ENCODE measurements at places on chromosomes 1 and 21.

DNA sequence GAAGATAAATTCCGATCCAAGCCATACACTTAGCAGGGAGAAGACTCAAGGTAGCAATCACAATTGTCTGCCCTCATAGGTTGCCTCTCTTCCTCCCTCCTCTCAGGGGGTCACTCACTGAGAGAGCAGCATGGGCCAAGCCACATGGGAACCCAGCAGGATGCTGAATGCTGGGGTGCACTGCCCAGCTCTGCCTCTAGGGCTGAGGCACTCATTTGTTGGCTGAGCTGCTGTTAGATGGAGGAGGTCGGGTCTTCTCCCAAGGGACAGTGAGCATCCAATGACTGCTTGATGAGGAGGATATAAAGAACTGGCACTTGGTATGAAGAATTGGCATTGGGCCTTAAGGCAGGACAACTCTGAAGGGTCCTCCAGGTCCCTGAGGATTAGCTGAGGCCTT is 418.8 kb downstream of the SIPA1L2 start:
- DNase-seq: peak; percentile 29

- no peak for DNase-seq
These were observed 289.6 kb upstream of the DAB1 start for GRCh38 chr1:57713501-57713900.

DNA sequence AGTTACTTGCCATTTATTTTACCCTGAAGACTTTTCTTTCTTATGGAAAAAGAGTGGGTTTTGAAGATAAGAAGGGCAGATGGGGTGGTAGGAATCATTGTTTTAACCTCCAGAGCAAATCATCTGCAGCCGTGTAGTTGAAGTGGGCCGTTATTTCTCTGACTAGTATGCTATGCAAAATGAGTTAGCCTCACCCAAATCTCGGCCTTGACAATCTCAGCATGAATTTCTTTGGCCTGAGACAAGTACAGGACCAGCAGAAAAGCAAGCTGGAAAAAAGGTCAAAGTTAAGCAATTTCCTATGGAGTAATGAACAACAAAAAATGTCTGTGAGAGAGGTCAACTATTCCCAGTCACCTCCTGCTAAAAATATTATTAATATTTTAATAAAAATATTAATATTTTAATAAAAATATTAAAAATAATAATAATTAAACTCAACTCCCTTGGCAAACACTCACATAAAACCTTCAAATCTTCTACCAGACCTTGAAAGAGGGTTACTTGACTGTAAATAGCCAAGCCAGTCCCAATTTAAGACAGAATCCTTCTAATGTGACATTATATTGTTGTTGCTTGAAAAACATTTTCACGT is 6.8 kb upstream of the TEKT2 start:
- no peak for DNase-seq

- no peak for DNase-seq
These were observed at the start of gene B3GALNT2 for GRCh38 chr1:235504122-235504493. Gene B3GALNT2, minus strand, starts transcription at chr1:235504452. Its CDS starts 200 bp downstream, at chr1:235504252.

GRCh38 chr1:192632188-192632587 is 3.8 kb upstream of the RGS13 start:
- no peak for DNase-seq

DNA sequence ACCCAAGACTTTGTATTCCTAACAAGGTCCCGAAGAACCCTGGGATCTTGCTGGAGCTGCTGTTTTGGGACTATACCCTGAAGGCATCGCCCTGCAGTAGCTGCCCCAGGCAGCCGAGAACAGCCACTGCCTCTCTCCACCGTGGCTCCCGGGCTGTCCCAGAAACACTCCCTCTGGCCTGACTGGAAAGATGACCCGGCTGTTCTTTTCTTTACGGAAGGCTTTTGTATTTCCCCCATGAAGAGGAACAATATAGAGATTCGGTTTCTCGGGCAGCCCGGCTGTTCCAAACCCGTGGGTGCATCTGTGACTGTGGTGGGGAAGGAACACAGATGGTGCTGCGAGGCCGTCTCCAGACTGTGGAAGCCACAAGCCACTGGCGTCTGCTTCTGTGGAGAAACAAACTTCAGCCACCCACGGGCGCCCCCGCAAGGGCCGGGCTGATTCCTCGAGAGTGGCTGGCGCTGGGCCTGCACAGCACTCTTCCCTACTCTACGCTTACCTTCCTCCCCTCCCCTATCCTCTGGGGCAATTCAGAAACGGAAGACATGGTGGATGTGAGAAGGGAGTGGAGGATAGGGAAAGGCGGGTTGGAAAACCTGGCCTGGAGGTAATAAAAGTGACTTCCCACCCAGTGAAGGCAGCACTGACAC is 33.7 kb upstream of the VASH2 start:
- peak; percentile 75 for DNase-seq

DNA sequence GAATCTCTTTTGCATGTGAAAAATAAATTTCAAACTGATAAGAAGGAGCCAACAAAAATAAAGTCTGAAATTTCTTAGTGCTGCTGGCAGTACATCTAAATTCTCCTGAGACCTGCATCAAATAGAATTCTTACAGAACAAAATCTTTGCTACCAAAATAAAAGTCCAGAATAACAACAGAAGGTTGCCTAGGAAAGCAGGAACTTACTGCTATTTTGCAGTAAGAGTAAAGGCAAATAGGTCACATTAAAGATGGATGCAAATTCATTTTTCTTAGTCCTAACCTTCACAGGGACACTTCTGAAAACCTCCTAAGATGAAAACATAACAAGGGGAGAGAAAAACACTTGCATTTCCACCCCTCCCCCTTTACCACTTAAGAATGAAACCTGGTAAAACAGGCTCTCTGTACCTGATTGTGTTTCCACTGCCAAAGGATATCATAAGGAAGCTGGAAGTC is 59.0 kb downstream of the RUSC1 start:
- DNase-seq: no peak

DNA sequence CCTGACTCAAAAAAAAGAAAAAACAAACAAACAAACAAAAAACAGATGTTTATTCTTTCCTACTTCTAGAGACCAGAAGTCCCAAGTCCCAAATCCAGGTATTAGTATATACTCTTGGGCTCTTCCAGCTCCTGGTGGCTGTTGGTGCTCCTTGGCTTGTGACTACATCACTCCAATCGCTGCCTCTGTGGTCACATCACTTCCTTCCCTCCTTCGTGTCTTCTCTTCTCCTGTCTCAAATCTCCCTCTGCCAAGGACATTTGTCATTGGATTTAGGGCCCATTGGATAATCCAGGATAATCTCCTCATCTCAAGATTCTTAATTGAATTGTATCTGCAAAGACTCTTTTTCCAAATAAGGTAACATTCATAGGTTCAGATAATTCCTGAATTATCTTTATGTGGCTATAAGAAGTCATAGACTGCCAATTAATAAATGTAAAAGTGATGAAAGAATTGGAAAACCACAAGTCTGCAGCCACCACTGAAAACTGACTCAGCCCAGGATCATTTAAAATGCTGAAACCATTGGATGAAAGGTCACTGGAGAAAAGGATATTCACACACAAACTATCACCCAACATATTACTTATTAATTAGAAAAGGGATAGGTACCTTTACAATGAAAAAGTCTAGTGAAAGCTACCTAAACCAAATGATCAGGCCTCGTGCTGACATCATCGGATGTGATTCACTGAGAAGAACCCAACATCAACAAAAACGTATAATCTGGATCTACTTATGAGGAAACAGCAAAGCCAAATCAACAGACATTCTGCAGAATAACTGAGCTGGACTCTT is 67.1 kb downstream of the ZNF281 start:
- peak; percentile 41 for DNase-seq

DNA sequence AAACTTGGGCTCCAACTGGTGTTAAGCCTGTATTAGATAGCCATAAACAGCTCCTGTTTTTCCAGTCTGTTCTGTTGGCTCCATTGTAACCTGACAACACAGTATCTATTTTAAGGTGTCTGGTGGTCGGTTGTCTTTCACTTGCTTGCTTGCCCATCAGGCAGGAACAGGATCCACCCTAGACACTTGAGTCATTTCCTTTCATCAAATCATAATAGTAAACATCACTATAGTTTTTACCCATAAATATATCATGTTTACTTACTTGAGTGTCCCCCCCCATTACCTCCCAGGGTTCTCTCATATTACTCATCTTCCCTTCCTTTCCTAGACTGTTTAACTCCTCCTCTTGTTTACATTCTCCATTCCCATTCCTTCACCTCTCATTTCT is 2.9 kb downstream of the DDI2 start:
- peak; percentile 68 for DNase-seq

DNA sequence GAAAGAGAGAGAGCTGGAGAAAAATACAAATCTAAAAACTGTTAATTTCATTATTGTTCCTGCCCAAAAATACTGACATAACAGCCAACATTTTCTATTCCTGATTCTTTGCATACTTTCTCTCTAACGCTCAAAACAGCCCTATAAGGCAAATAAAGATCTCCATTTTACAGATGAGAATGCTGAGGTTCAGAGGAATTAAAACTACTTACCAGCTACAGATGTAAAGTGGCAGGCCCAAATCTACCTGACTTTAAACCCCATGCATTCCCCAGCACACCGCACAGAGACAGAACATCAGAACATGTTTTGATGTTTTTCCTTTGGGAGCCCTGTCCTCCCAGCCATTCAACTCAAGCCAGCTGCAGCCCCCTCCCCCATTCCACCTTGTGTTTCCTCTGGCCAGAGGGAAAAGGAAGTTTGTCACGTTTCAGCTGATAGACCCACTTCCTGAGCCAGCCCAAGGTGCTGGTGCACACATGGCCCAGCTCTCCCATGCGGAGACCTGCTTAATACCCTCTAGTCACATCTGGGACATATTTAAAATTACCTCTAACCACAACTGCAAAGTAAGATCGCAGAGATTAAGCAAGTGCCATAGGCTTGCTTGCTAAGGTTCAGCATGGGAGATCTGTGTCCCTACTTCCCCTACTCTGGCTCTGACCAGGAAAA is 133.1 kb upstream of the NFIA start:
- peak; percentile 16 for DNase-seq

DNA sequence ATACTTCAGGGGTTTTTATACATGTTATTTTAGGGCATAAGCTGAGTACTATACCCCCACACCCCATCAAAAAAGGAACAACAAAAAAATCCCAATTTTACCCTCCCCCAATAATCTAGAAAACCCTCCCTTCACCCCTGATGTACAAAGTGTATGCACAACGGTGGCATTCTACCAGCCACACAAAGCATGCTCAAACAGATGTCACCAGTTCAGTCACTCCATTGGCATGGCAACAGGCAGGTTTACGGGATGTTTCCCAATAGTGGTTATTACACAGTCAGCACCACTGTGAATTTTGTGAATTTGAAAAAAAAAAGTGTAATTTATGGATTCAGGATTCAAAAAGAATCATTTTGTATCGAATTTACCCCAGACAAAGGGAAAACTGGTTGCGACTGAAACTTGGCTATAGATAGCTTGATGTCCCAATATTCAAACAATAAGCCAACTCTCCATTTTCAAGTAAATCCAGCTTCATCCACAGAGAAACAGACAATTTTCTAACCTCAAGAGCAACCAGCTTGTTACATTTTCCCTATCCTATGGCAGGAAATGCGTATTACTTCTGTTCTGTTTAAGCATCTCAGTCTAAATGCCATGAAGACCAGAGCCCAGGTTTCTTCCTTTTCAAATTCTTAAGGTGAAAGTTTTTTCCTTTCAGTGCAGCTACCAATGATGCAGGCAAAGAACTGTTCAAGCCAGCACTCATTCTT is 34.0 kb upstream of the SLC45A3 start:
- no peak for DNase-seq

DNA sequence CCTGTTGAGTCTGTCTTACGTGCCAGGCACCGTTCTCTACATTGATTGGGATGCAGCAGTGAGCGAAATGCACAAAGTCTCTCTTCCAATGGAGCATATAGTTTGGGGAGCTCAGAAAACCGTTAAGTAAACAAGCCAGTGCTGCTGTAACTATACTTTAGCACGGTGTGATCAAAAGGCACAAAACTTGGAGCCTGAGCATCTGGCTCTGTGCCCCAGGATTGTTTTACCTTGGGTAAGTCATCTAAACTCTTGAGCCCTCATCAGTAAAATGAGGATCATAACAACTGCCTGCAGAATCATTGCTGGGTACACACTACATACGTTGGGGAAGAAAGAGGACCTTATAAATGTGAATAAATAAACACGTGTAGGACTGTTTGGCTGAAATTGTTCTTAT is 1.8 kb downstream of the HHIPL2 start:
- DNase-seq: no peak

- DNase-seq: no peak
These were observed 35.1 kb downstream of the EDN2 start for GRCh38 chr1:41449326-41449921.

GRCh38 chr1:6785728-6786505 is 663 bp downstream of the CAMTA1 start:
- peak; percentile 40 for DNase-seq

DNA sequence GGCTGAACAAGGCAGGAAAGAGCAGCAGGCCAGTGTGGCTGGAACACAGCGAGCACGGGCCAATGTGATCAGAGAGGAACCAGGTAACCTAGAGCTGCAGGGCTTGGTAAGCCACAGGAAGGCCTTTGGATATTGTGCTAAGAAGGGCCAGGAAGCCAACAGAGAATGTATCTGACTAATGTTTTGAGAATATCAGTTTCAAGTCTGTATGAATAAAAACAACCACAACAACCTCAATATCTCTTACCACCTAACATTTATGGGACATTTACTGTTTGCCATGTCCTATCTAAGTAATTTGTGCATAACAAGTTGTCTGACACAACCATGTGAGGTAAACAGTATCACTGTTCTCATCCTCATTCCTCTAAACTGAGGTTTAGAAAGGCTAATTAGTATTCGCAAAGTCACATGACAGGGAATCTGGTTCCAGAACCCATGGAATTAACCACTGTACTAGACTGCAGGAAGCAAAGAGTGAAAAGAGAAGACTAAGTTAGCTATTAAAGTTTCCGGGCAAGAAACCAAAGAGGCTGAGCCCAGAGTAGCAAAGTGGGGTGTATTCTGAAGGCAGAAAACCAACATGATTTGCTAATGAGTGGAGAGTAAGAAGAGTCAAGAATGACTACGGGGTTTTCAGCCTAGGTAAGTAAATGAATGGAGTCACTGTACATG is 38.9 kb downstream of the SPRTN start:
- DNase-seq: no peak

DNA sequence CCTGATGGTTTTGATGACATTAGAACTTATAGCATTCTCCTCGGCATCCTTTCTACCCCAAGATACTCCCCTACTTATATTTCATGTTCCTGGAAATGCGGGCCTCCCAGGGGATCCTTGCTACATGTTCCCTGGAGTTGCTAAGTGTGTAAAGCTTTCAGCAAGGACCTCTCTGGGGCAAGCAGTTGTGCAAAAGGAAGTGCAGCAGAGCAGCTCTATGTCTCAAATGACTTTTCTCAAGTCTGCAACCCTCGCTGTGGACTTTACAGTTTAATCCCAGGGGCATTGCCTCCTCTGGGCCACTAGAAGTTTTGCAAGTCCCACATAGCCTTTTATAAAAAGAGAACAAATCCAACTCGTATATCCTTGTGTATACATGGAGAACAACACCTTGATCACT is 20.8 kb upstream of the MNDA start:
- DNase-seq: no peak

- peak; percentile 59 for DNase-seq
These were observed 55.0 kb upstream of the PAXBP1 start for GRCh38 chr21:32826329-32827167.

GRCh38 chr21:25490742-25491141 is 116.5 kb downstream of the MRPL39 start:
- no peak for DNase-seq

- DNase-seq: no peak
These were observed 6.5 kb upstream of the LRRC71 start for GRCh38 chr1:156913809-156914387.
